ENCODE measurements at places on chromosomes 5 and 9.

GRCh38 chr5:132767150-132767549, 9.9 kb downstream of the SEPTIN8 start:
- no peak for DNase-seq

DNA sequence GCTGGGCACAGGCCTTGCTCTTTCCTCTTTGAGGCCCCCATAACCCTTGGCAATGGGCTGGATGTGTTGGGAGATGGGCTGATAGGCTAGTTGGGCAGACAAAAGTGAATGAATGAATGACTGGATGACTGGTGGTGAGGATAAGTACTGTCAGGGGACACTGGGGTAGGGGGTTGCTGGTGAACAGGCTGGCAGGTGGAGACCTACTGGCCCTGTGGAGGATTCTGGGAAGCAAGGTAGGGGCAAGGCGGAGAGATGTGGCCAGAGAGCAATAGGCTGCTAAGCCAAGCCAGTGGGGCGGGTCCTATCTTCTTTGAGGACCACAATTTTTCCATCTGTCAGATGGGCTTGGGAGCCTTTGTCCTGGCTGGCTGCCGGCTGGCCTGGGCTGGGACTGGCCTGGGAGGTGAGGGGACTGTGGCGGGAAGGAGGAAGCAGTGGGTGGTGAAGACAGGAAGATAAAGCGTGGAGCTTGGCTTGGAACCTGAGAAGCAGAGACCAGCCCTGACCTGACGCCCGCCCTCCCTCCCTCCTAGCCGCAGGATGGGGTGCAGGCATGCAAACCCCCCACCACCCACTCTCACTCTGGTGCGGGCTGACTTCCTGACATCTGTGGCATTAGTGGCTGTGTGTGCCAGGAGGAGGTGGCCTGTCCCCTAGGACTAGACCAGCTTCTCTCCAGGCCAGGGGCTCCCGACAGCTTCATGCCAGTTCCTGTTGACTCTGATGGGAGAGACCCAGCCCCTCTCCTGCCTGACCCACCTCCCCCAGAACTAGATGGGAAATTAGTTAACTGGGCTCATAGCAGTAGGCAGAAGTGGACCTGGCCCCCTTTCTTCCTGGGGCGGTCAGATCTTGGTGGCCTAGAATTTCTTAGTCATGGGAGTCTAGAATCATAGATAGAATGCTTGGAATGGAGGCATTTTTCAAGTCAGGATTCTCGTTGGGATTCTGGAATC, 9.5 kb downstream of the CXXC5 start:
- no peak for DNase-seq

DNA sequence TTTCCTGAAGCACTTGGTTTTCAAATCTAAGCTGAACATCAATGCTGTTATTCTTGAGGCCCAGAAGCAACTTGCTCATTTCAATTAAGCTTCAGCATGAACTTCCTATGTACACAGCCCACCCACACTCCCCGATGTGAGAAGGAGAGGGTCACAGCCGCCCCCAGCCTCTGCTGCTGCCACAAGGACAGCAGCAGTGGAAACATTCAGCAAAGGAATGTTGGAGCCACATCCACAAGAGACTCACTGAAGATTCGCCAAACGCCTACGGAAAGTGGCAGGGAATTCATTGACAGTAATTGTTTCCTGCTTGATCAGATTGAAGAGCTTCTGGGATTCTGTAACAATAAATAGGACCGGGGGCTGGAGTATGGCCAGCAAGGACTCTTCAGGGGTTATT, 2.9 kb downstream of the TGFBI start:
- DNase-seq = no peak

DNA sequence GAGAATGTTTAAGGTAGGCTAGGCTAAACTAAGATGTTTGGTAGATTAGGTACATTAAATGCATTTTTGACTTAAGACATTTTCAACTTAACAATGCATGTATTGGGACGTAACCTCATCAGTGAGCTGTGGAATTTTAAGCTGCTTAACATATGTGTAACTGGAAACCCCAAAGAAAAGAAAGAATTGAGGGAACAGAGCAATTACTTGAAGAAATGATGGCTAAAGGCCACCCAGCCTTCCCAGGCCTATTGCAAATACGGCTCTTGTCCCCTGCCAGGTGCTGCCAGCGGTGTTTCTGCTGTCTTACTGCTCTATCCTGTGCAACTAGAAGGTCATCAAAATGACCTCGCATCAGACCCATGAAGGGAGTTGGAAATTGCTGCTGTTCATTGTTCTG, 52.0 kb downstream of the RICTOR start:
- DNase-seq = no peak

- DNase-seq = peak; percentile 63
Measured at GRCh38 chr5:35816881-35817521, 39.7 kb upstream of the IL7R start.

GRCh38 chr5:99248066-99248465, 319.3 kb upstream of the CHD1 start:
- no peak for DNase-seq

- DNase-seq = no peak
Measured at GRCh38 chr9:22308177-22308576, 138.4 kb upstream of the DMRTA1 start.

- no peak for DNase-seq
Measured at GRCh38 chr5:142386137-142387023, 61.6 kb upstream of the SPRY4 start.

DNA sequence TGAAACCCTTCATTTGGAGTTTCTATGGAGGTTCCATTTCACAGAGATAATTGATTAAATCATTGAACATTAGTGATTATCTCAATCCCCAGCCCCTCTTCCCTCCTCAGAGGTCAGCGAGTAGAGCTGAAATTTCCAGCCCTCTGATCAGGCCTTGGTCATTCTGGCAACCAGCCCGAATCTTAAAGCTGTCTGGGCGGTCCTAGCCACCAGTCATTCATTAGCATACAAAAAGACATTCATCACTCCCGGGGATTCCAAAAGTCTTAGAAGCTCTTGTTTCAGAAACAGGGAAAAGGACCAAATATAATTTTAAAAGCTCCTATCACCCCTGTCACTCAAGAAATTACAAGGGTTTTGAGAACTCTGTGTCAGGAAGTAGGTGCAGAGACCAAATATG, 41.3 kb downstream of the ZNF474 start:
- DNase-seq = no peak

GRCh38 chr9:74284581-74285450, 212.3 kb upstream of the RORB start:
- no peak for DNase-seq

GRCh38 chr5:151602806-151603205, 11.7 kb upstream of the FAT2 start:
- DNase-seq = no peak

DNA sequence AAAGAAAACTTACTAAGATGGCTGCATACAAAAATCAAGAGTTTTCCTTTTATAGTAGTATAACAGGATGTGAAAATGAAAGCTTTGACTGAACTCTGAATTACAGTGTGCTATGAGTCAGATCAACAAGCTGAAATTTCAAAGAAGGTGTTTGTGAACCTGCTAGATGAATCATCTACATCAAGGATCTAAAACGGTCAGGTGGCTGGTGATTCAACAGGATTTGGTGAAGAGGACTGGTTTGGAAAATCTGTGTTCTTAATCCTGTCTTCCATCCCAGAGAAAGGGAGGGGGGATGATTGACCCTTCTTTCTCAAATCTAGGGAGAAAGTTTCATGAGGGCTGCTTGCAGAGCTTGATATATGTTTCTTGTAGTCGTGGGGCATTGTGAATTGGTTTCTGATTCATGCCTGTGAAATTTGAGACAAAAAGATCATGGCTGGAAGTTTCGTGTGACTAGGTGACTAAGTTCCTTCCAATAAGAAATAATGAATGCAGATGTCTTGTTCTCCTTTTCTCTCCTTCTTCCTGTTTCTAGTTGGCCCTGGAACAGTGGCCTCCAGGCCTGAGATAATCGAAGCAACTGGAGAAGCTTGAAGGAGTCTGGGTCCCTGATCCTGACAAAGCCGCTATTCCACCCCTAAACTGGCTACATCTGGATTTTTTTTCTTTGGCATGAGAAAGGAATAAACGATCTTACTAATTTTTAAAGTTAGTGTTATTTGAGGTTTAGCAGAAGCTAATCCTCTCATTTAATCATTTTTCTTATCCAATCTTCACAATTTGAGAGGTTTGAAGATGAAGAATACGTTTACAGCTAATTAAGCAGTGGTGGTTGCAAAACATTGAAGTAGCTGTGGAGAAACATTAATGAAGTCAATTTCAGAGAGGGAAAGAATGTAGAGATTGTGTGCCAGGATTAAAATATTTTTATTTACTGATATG, 67.2 kb downstream of the MRPS30 start:
- DNase-seq = peak; percentile 18

DNA sequence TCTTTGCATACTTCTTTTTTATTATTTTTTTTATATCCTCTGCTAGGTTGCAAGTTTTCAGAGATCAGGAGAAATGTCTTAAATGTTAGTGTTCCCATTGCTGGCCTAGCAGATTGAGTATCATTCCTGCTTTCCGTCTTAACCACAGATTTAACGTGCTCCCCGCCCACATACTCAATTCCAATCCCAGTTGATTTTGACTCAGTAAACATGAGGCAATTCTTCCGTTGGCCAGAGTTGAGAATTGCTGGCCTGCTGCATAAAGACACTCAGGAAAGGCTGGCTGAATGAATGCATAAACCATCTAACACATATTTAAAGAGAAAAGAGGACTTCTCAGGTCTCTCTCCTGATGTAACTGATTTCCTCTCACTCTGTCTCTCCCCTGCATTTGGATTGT, 46.8 kb upstream of the PLPP6 start:
- no peak for DNase-seq

DNA sequence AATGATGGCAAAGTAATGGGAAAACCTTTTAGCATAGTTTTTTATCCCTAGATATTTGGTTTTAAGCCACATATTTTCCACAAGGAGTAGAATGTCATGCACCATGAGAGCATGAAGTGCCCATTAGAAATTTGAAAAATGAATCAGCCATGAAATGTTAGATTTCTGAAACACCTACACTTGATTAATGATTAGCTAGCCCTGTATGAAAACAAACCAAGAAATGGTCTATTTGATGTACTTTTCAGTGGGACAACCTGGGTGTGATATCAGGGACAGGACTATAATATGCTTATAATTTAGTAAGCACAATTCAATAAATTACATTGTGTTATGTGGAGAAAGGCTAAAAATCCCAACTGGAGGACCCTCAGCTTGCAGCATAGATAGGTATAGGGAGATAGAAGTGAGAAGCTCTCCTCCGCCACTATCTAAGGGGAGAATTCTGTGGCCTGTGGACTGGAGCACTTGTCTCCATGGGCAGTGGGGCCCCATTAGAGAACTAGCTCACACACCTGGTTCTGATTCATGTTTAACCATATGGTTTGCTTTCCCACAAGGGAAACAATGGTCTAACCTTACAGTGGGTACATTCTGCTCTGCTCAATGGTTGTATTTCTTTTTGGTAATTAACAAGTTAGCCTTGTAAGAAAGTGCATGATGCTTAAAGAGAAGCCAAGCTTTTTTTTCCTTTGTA, 35.2 kb downstream of the NUP214 start:
- no peak for DNase-seq

- no peak for DNase-seq
Measured at GRCh38 chr9:31588006-31588405, 796.4 kb upstream of the ACO1 start.
